SHP77 treated with DMSO at 0.1 percent for 48 hours (cell line): ENCODE measurements at places on chromosomes 6 and 20.

DNA sequence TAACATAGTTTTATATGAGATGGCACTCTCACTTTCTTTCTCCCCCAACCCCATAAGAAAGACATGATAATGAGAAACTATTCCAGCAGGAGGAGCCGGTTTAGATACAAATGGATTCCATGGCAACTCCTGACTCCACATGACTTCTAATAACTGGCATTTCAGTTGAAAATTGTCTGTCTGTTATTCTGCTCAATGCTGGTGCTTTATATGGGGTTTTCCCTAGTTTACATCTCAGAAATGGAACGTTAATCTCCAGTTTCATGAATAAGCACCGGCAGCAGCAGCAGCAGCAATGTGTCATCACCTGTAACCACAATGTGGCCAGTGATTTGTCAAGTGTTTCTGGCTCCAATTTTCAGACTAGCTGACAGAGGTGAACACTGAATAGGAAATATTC, 8.0 kb upstream of the SIM1 start:
- DNase-seq, result no peak

DNA sequence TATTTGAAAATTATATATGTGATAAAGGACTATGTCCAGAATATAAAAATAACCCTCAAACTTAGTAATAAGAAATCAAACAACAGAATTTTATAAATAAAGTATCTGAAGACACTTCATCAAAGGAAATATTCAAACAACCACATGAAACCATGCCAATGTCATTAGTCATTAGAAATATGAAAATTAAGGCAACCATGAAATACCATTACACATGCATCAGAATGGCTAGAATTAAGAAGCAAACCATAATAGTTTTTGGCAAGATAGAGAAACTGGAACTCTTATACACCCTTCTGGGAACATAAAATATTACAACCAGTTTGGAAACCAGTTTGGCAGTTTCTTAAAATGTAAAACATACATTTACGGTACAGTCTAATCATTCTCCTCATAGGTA, 137.2 kb upstream of the ADGRB3 start:
- DNase-seq, result no peak

GRCh38 chr6:45921691-45922281, 93.9 kb downstream of the CLIC5 start:
- no peak for DNase-seq

DNA sequence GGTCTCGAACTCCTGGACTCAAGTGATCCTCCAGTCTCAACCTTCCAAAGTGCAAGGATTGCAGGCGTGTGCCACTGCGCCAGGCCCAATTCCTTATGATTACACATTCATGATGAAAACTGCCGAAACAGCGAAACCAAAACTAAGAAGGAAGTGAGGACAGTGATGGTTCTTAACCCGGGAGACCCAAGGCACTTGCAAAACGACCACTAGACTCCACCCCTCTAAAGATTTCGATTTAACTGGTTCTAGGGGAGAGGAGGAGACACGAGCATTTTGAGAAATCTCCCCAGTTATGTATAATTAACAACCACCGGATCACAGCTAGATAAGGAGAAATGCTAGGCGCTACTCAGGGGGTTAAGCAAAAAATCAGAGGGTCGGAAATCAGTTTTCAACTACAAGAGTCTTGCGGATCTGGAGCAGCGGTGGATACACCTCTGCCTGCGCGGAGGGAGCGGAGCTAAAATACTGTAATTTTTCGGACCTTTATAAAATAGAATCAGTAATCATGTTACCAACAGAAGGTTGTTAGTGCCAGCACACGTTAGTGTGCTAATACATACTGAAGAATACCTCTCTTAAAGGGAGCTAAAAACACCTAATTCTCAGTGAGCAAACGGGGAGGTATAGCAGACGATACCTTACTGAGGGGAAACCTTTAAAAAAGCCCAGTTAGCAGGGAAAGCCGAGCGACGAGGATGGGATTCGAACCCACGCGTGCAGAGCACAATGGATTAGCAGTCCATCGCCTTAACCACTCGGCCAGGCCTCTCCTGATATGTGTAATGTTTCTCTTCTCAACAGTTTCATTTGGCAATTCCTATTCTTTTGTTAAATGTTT, 60.0 kb upstream of the BTN3A2 start:
- DNase-seq, result no peak

- DNase-seq, result no peak
Observed at GRCh38 chr6:490251-491037, 98.9 kb downstream of the IRF4 start.

GRCh38 chr6:131890091-131890490, 61.1 kb downstream of the CCN2 start:
- DNase-seq, result no peak

- no peak for DNase-seq
Observed at GRCh38 chr6:119463081-119463626, 113.6 kb upstream of the MAN1A1 start.

DNA sequence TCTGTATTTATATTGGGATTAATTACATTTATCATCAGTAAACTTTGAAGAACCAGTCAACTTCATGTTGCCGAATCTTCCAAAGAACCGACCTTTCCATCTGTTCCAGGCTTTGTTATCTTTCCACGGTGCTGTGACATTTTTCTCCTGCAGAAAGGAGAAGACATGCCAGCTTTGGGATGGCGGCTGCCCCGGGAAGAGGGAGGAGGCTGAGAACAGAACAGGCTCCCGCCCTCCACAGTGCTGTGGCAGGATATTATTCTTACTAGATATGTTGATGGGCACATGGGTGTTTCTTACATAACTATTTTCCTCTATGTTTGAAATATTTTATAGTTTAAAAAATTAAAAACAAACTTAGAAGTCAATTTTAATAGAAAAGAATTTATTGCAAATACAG, 44.9 kb downstream of the GINS1 start:
- no peak for DNase-seq

DNA sequence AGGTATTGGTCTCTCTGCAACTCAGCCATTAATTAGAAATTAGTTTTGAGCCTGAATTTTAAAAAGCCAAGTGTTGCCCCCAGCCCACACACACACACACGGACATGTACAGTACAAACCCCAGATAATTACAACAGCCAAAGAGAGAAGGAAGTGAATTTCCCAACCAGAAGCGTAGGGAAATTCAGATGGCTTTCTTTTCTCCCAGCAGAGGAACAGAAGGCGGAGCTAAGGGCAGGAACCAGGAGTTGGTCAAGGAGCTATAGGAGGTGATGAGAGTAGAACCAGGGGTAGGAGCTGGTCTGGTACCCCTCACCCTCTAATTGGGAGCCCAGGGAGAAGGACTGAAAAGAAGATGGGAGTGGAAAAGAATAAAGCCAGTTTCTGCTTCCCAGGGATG, 3.9 kb upstream of the ZBTB9 start:
- DNase-seq, result no peak

GRCh38 chr6:17413313-17413750, 19.9 kb downstream of the CAP2 start:
- no peak for DNase-seq

DNA sequence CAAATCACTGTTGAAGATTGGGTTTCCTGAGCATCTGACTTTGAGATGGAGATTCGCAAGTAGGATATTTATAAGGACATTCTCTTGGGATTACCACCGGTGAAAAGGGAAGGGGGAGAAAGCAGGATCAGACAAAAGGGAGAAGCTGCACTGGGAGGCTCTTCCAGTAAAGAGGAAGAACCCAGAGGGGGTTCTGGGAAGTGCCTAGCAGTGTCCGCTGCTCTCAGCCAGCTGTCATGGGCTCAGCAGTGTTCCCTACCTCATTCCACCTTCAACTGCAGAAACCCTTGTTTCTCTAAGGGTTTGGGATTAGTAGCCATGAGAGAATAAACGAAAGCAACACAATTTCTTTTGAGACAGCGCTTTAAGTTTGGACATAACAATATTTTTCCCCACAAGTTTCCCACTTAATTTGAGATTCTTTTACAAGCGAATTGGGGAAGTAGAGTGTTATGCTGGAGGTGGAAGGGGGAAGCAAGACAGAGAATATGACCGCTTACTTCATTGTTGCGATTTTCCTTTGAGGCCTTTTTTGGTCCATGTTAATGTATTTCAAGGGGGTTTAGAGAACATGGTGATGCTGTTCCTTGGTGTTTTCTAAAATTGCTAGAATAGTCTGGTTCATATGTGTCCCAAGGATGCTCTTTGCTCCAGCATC, 154.5 kb upstream of the SCGN start:
- no peak for DNase-seq

GRCh38 chr6:2840749-2841061, 958 bp downstream of the SERPINB1 start:
- DNase-seq, result no peak

DNA sequence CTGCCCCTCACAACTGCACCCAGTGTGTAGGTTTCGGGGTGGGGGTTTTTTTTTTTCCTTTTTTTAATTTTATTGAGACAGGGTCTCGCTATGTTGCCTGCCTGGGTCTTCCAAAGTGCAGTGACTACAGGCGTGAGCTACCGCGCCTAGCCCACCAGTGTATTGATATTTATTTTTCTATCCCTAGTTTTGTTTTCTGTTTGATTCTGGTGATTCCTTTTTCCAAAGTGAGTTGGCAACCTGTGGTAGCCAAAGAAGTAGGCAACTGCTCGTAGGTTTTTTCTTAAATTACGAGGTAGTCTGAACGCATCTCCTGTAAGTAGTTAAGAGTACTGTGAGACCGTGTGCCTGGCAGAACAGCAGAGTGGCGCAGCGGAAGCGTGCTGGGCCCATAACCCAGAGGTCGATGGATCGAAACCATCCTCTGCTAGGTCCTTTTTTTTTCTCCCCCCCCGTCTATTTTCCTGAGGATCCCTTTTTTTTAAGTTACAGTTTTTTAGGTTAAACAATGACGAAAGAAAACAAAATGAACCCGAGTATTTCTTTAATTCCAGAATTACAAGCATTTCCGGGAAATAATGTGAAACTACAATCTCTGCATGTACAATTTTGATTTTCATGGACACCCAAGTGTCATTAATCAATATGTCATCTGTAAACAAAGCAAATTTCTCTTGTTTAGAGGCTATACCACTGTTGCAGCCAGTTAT, 78.7 kb upstream of the BTN3A2 start:
- DNase-seq, result no peak

DNA sequence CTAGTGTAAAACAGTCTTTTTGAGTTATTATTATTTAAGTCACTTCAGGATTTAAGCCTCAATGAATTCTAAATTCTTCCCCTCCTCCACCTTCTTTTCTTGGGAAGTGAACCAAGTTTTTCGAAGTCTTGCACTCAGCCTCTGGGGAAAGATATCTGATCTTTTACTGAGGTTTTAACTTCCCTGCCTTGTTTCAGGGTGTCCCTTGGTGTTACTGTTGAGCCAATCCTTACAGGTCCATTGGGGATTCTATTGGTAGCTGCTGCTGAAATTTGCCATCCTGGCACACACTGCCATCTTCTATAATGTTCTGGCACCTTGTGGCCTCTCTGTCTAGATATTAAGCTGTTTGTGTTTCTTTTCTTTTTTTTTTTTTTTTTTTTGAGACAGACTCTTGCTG, 31.7 kb downstream of the BEND6 start:
- DNase-seq, result no peak
